ENCODE measurements at places on chromosomes 3 and 15.

GRCh38 chr3:51998774-51999173 is 3.1 kb upstream of the RPL29 start:
- DNase-seq = no peak

DNA sequence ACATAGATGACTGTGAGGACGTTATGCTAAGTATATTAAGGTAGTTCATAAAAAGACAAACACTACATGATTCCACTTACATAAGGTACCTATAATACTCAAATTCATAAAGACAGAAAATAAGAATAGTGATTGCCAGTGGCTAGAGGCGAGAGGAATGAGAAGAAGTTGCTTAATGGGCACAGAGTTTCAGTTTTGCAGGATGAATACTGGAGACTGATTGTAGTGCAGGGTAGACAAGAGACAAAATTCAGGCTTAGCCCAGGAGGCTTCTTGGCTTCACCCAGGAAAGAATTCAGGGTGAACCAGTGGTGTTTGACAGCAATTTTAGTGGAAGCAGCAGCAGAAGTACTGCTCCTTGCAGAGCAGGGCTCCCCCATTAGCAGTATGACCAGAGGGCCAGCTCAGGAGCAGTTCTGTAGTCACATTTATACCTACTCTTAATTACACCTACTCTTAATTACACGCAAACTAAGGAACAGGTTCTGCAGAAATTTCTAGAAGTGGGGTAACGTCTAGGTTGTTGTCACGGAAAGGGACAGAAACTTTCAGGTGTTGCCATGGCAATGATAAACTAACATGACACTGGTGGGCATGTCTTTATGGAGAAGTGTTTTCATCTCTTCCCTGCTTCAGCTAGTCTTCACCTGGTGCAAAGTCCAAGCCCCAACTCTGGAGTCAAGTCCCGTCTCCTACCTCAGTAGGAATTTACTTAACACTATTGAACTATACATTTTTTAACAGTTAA is 55.2 kb downstream of the TBL1XR1 start:
- no peak for DNase-seq

GRCh38 chr3:126851382-126851781 is 131.5 kb upstream of the PLXNA1 start:
- no peak for DNase-seq

- no peak for DNase-seq
Observed at GRCh38 chr15:74710319-74711094, 14.7 kb upstream of the EDC3 start.

DNA sequence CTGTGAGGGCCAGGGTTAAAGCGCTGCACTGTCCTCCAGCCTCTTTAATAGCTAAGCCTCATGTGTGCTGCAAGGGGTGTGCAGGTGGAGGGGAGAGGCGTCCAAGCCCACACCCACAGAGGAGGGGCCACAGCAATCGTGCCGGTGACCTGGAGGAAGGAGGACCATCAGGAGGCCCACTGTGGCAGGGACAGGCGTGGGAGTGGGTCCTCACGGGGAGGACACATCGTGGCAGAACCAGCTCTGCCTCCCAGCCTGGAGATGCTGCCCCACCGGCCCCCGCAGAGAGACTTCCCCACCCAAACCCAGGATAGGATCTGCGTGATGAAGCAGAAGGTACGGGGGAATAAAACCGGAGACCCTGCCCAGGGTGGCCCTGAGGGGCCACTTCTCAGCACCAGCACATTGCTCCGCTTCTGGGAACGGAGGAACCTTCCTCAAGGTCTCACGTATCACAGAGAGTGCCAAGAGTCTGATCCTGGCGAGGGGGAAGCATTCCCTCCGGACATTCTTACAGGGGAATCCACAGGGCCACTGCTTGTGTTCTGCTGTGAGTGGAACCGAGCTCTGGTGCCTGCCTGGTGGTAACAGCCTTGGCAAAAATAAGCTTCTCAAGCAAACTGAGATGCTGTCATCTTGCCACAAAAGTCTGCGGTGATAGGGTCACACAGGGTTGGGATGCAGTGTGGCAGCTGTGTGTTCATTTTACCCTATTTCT is 199.8 kb downstream of the XXYLT1 start:
- no peak for DNase-seq

DNA sequence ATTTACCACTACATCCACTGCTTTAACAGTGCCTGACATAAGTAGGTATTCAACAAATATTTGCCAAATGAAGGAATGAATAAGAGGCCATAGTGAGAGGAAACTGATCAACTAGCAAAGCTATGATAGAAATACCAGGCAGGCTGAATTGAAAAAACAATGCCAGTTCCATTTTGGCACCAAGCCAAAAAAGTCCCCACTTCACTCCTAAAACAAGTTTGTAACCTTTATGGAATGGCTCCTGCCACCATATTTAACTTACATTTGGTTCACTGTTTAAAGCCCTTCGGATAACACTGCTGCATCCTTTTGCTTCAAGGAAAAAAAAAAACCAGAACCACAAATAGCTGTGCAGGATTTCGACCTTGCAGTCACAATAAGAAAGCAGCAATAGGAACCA is 166.1 kb downstream of the FRMD5 start:
- DNase-seq = peak; percentile 1

DNA sequence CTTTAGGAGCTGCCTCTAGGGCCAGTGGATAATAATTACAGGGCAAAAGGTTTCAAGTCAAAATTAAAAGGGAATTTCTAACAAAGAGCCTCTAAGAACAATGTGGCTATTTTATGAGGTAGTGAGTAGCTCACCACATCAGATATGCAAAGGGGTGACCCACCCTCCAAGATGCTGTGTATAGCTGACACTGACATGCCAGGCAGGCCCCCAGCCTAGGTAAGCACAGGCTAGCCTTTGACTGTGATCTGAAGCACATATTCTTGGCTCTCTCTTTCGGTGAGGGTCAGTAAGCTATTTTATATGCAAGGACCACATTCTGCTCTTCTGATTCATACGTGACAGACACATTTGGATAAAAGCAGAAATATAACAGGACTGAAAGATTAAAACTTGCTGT is 2.8 kb upstream of the THSD4 start:
- no peak for DNase-seq

- DNase-seq = no peak
Observed at GRCh38 chr3:52240059-52240885, 1.3 kb upstream of the TWF2 start.

GRCh38 chr3:126752303-126753190 is 48.5 kb downstream of the CHCHD6 start:
- DNase-seq = peak; percentile 73

- DNase-seq = no peak
Observed at GRCh38 chr15:94621736-94622135, 390.4 kb downstream of the MCTP2 start.

- DNase-seq = peak; percentile 89
Observed at GRCh38 chr3:52204337-52205073, 6.5 kb downstream of the ALAS1 start.

DNA sequence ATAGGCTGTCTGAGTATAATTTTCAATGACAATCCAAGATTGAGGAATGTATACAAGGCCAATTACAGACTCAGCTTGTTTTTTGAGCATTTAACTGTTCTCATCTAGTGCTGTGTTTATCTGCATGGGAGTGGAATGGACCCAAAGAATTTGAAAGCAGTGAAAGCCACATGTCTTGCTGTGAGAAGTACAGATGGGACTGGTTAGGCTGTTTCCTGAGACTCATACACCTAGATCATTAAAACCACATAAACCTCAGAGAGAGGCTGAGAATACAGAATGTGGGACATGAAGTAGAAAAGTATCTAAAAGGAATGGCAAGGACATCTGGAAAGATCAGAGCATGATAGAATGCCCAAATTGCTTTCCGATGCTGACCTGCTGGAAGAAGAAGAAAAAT is 224.6 kb downstream of the NLGN1 start:
- no peak for DNase-seq

All from NCI-H1105 treated with DMSO at 0.1 percent for 48 hours (cell line).